Fibroblast of skin of left quadriceps (primary cell): ENCODE measurements at places on chromosomes 6 and 20.

- no peak for DNase-seq
These were observed 21.2 kb downstream of the SERPINB1 start for GRCh38 chr6:2820415-2820814.

DNA sequence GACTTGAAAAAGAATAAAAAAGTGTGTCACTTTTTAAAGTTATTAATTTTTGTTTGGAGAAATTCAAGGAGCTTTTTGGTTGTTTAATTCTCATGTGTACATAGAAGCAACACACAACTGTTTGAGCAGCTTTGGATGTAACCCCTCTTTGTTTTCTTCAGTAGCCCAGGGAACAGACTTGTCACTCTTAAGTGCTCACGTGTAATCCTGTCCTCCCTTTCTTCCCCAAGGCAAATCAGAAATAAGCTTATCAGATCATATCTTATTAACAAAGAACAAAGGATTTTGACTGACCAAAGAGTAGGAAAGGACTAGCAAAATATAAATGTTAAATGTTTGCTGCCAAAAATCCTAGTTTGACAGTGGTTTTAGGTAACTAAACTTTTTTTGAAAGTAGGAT is 7.3 kb upstream of the FLRT3 start:
- no peak for DNase-seq

GRCh38 chr6:79170959-79171358 is 63.5 kb downstream of the HMGN3 start:
- DNase-seq, result peak; percentile 13

- DNase-seq, result no peak
These were observed 10.6 kb downstream of the TMEM242 start for GRCh38 chr6:157312757-157313156.

- no peak for DNase-seq
These were observed 134.5 kb downstream of the JARID2 start for GRCh38 chr6:15380351-15380750.

GRCh38 chr6:52417675-52418111 is 2.4 kb upstream of the EFHC1 start:
- no peak for DNase-seq

- DNase-seq, result no peak
These were observed 14.3 kb downstream of the ACSS1 start for GRCh38 chr20:25043499-25044260.

- DNase-seq, result no peak
These were observed 49.6 kb downstream of the FOXO3 start for GRCh38 chr6:108610270-108610839.

GRCh38 chr6:138529478-138529877 is 30.2 kb upstream of the NHSL1 start:
- DNase-seq, result no peak

DNA sequence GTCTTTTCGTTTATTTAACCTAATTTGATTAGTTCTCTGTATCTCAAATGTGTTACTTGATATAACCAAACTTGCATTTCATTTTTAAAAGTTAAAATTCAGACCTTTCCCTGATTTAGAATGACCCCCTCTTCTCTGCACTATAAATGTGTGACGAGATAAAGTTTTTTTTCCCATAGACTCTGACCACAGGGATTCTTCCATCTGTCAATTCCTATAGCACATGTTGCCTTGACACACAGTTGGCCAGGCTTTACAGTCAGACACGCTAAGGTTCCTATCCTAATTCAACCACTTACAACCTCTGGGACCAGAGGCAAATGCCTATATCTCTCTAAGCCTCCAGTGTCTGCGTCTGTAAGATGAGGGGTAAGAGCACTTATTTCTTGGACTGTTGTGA is 40.6 kb downstream of the KCNS1 start:
- DNase-seq, result no peak

DNA sequence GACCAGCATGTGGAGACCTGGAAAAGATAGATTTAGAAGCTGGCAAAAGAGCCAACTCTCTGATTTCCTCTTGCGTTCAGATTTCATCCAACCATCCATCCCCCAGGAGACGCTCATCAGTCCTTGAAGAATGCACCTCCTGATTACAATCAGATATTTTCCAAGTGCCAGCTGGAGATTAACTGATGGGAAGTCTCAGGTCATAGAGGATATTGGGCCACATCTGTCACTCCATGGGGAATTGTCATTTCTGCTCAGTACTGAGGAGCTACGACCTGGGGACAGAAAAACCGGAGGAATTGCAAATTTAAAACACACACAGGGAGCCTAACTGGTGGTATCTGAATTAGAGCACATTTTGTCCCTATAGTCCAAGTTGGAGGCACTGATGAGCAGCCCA is 496.2 kb upstream of the SULF2 start:
- DNase-seq, result no peak

- no peak for DNase-seq
These were observed 45.9 kb upstream of the CARMIL1 start for GRCh38 chr6:25233226-25233625.

- DNase-seq, result no peak
These were observed 693 bp upstream of the GNAS-AS1 start for GRCh38 chr20:58851221-58851968.

- no peak for DNase-seq
These were observed 18.9 kb upstream of the ADGRF5 start for GRCh38 chr6:46940433-46941226.

DNA sequence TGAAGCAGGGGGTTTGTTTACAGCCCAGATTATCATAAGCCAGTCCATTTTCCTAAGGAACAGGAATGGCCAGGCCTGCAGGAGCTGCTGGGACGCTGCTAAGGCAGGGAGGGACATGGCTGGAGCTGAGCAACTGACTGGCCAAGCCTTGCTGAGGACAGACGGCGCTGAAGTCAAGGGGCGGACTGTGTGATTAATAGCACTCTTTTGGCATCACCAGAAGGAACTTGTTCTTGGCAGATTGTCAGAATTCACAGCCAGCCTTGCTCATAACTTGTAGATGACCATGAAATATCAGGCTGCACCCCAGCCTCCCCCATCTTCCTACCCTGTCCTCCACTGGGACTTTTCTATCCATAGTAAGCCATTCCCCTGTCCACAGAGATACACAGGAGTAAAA is 218.8 kb upstream of the RNF24 start:
- no peak for DNase-seq

DNA sequence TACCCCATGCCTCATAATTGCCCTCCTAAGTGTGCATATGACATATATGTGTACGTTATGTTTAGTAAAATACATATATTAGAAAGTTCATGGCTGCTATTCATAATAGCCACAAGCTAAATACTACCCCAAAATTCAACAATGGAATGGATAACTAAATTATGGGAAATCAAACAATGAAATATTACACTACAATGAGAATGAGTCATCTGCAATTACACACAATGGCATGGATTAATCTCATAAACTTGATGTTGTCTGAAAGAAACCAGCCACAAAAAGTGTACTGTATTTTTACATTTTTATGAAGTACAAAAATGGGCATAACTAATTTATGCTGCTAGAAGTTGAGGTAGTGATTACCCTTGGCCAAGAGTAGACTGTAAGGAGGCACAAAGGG is 477.0 kb downstream of the HAO1 start:
- DNase-seq, result no peak

DNA sequence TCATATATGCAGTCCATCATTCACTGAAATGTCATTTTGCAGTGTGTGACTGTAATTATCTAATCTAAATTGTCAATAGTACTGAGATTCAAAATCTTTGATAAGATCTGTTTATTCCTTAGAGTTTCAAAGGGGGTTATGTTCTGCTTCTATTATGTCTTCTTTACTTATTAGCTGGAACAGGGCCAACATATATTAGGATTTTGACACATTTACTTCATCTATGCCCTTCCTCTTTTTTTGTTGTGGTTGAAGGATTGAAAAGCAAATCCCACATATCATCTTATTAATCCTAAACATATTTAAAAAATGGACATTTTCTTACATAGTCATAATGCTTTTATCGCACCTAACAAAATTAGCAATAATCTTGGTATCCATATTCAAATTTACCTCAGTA is 30.3 kb upstream of the MAS1 start:
- no peak for DNase-seq

DNA sequence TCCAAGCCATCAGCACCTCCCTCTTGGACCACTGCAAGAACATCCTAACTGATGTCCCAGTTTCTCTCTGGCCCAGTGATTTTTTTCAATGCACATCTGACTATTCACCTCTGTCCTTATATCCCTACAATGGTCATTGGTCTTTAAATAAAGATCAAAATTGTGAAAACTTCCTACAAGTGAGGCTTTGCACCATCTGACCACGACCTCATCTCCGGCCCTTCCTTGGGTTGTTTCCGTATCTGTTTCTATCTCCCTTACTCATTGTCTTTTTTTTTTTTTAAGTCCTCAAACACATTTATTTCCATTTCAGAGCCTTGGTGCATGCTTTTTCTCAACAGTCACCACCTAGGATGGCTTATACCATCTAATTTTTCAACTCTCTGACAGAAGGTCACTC is 88.1 kb downstream of the IPCEF1 start:
- no peak for DNase-seq

DNA sequence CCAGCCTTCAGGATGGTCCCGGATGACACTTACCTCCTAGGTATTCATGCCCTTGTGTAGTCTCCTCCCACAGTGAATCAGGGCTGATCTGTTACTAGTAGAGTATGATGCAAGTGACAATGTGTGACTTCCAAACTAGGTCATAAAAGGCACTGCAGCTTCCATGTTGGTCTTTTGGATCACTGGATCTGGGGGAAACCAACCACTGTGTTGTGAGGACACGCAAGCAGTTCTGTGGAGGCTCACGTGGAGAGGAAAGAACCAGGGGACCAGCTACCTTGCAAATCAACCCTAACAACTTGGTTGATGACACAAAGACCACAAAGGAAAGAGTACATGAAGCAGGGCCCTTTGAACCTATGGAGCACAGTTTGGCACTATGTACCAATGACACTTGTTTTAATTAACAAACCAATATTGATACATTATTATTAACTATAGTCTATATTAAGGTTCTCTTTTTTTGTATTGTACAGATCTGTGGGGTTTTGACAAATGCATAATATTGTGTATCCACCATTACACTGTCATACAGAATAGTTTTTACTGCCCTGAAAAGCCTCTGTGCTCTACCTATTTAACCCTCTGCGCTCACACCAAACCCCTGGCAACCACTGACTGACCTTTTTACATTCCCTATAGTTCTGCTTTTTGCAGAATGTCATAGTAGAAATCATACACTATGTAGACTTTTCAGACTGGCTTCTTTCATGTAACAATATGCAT is 16.3 kb upstream of the SDCBP2 start:
- DNase-seq, result no peak

DNA sequence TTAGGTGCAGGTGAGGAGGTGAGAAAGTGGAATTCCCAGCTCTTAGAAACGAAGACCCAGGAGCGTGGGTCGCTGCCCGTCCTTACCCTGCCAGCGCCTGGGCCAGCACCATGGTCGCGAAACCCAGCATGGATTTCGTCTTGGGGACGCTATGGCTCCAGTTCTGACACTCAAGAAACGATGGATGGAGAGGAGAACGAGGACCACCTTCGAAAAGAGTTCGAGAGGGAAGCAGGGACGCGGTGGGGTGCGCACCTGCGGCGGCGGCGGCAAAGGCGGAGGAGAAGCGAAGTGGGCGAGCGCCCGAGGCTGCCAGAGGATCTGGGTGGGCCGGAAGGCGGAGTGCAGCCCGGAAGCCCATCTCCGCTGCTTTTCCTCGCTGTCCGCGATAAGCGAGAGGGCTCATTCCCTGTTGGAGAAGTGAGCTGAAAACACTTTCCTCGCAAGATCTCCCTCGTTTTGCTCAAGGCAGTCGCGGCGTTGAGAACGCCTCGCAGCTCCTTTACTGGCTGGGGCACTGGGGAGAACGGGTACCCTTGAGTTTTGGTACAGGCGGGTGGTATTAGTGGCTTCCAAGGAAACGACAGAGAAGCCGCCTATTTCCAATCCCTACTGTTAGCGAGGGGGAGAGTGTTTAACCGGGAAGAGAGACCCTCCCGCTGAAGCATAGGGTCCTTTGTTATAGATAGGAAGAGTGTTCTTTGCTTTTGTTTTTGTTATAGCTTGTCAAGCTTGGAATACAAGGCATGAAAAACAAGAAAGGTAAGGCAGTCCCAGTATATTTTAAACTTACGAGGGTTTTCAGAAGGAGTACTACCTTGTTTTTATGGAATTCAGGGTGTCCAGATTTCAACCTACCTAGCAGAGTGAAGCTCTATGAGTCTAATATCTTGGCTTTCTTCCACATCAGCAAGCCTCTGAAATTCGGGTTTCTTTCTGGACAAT is 109.5 kb downstream of the TRIM27 start:
- DNase-seq, result no peak

GRCh38 chr6:131424475-131424874 is 148.6 kb upstream of the ARG1 start:
- DNase-seq, result no peak

DNA sequence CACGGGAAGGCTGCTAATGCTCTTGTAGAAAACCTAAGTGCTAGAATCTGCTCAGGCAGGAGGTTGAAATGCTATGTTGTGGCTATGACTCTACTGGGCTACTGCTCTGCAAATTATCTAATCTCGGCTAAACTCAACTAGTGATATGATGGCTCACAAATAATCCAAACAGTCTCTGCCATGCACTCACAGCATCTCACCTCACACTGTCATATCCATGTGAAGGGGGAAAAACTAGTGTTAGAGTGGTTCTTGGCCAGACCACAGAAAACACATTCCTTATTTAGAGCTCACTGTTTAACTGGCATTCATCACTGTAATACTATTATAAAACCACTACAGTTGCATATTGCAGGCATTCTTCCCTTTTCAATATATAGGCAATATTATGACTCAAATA is 81.8 kb upstream of the DST start:
- no peak for DNase-seq

DNA sequence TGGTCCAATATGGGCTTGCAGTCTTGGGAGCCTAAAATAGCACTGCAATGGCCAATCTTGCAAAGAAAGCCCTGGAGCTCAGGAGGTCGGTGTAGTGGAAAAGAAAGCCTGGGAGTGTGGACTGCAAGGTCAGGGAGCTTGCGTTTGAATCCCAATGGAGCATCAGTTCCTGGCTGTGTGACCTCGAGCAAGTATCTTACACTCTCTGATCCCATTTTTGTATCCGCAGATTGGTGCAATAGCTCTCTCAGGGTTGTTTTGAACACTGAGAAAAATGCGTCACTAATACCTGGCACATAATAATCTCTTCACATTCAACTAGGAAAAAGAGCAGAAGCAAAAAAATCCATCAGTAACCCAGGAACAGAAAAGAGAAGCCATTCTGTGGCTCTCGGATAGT is 7.3 kb downstream of the PMEPA1 start:
- DNase-seq, result no peak

- DNase-seq, result no peak
These were observed 44.0 kb downstream of the SIM1 start for GRCh38 chr6:100420711-100421110.

- DNase-seq, result peak; percentile 27
These were observed 207.9 kb downstream of the MYLK4 start for GRCh38 chr6:2542858-2543218.

DNA sequence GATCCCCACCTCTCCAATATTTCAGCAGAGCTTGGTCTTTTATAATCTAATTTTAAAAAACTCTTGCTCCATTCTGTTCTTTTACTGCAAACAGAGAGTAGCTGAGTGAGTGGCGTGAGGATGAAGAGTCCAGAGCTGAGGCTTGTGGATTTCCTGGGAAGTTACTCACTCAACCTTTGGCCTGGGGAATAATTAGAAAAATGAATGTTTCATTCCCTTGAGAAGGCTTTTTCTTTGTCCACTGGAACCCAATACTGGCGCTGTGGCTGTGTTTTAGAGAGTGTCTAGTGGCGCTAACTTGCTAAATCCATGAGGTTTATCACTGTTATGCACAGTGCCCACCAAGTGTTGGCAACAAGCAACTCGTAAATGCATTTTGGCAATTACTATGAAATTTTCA is 251.5 kb downstream of the HIVEP2 start:
- DNase-seq, result peak; percentile 28
